AG20443 (cell line): ENCODE measurements at places on chromosomes 2 and 18.

GRCh38 chr2:96083064-96083939, 33.1 kb downstream of the ADRA2B start:
- peak; percentile 17 for DNase-seq

GRCh38 chr2:48332286-48332685, 197.7 kb upstream of the STON1 start:
- peak; percentile 41 for DNase-seq

- DNase-seq: no peak
Observed at GRCh38 chr18:63405986-63406385, 16.3 kb downstream of the VPS4B start.

DNA sequence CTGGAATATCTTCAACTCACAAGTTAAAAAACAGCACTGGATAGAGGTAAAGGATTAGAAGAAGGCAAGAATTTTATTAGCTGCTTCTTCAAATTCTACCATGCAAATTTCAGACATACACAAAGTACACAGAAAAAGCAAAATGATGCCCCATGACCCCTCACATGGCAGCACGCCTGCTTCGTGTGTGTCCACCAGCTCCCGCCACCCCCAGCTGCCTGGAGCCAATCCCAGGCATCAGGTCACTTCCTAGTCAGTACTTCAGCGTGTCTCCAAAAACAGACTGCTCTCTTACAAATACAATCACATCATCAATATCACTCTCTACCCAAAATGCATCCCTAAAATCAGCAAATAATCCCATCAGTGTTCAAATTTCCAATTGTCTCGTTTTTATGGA, 35.8 kb downstream of the IMPA2 start:
- DNase-seq: no peak

DNA sequence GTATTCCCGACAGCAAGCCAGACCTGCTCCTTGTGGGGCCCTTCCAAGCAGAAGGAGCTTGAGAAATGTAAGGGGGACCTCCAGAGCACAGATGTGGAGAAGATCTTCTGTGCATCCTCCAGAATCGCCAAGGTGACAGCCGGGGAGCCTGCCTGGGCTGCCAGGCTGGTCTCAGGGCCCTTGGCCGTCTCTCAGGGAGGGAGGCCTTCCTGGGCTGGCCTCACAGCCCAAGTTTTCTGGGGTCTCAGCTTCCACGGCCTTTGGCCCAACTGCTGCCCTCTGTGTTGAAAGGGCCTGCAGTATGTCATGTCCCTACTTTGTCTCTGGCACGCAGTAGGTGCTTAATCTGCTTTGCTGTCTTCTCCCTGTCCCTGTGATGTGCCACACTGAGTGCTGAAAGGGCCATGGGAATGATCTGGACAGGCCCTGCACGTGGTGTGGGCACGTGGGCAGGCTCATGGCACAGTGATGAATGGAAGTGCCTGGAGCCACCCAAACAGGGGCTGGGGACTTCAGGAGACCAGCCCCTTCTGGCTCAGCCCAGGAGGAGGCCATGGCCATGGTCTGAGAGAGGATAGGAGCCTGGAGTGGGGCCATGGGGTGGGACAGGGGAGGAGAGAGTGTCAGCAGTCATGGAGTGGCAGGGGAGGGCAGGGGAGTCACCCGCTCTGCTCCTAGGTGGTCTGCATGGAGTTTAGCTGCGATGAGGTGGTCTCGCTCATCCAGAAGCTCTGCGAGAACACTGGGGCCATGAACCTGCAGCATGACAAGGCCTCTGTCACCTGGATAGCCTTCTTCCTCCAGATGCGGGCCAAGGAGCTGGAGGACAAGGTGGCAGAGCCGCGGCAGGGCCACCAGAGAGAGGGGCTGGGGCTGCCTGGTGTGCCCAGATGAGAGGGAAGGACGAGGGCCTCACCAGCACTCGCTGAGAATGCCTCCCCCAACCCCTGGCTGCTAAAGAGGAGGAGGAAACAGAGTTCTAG, 35.4 kb downstream of the HJURP start:
- no peak for DNase-seq

GRCh38 chr2:65320042-65320725, 92.6 kb downstream of the ACTR2 start:
- DNase-seq: peak; percentile 89

DNA sequence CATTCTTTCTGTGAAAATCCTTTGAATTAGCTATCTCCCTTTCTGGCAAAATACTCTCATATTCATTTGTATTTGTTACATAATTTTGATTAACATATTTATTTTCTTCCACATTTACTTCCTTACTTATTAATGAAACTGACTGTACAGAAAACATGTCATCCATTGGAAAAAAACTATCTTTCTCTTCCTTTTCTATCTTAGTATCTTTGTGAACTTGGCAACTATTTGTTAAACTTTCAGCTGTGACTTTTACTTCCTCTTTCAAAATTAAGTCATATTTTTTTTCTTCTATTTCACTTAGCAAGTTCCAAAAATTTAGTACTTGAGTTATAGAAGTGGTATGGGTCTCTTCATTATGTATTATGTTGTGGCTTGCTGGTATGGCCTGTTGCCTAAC, 2.6 kb downstream of the RAD51AP2 start:
- no peak for DNase-seq

- no peak for DNase-seq
Observed at GRCh38 chr18:50071397-50071796, 123.5 kb downstream of the MYO5B start.

DNA sequence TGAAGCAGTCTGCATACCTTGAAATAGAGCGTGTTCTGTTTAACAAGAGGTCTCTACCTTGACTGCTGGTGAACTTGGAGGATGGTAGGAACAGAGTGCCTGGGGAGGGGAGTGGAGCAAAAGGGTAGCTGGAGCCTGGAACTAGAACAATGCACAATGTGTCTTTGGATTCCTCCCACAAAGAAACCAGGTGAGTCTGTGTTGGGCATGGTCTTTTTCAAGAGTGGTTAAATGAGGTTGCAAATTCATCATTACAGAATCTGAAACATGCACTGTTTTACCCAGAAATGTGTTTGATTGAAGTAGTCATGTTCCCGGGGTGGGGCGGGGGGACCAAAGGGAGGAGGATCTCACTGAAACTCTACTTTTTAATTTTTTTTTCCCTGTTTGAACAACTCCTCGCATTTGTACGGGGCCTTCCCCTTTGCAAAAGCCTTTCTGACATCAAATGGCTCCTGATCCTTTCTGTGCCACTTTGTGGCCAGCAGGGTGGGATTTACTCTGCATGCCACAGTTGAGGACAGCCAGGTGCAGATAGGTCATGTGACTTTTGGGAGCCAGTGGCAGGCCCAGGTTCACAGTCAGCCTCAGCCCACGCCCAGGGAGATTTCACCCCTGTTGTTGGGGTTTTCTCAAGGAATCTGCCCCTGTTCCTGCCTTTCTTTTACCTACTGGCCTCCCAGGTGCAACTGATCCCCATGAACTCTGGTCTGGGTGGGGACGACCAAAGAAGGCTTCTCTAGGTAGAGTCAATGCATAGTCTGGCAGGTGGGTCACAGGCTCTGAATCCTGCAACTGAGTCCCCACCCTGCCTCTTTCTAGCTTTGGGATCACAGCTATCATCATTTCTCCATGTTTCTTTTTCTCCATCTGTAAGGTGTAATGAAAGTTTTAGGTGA, 28.2 kb downstream of the MYCN start:
- DNase-seq: no peak

- no peak for DNase-seq
Observed at GRCh38 chr2:138105358-138105757, 141.1 kb downstream of the HNMT start.

DNA sequence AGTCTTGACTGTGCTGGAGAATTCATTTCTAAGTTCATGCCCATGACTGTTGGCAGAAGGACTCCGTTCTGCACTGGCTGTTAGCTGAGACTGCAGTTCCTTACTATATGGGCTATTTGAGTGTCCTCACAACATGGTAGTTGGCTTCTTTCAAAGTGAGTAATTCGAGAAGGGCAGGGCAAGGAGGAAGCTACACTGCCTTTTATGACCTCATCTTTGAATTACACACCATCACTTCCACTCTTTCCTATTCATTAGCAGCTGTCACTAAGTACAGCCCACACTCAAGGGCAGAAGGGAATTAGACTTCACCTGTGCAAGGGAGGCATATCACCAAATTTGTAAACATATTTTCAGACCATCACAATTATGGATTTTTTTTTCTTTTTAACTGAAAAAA, 55.9 kb upstream of the EPAS1 start:
- DNase-seq: no peak

- DNase-seq: no peak
Observed at GRCh38 chr2:178422097-178422496, 28.9 kb downstream of the PRKRA start.

DNA sequence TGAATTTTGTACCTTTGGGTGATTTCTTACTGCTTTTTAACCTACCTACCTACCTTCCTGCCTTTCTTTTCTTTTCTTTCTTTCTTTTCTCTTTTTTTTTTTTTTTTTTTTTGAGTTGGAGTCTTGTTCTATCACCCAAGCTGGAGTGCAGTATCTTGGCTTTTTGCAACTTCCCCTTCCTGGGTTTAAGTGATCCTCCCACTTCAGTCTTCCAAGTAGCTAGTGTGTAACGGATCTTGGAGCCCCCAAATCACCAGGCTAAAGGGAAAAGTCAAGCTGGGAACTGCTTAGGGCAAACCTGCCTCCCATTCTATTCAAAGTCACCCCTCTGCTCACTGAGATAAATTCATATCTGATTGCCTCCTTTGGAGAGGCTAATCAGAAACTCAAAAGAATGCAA, 61.3 kb downstream of the DDX18 start:
- no peak for DNase-seq

GRCh38 chr2:138476940-138477339, 24.6 kb upstream of the SPOPL start:
- DNase-seq: no peak

DNA sequence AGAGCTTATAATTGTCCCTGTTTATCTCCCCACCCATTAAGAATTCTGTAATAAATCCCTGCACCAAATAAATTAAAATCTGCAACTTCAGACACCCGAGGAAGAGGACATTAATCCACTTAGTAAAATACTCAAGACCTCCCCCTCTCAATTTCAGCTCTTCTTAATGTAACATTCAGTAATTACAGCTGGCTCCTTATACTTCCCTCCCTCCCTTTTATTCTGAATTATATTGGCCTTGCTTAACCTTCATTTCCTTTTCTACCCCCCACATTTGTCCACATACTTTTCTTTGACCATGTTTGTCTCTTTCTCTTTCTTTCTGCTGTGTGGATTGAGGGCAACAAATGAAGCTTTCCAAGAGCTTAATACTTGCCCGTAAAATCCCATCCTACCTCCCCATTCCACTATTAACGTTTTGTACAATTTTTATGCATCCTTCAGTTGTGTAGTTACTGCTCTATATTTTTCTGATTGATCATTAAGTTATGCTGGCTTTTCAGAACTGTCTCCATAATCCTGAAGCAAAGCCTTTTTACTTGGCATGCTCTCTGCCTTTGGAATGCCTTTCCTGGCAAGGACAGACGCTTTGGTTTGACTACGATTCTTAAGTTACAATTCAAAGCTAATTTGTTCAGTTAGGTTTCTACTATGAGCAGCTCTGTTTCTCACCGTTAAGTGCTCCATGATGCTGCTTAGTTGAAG, 580.1 kb downstream of the ZEB2 start:
- peak; percentile 42 for DNase-seq

GRCh38 chr2:69073928-69074570, 61.1 kb downstream of the ANTXR1 start:
- DNase-seq: no peak

GRCh38 chr2:193965263-193965662, 1691.8 kb upstream of the SLC39A10 start:
- DNase-seq: no peak

GRCh38 chr2:54435325-54436226, 20.6 kb upstream of the SPTBN1 start:
- DNase-seq: no peak

DNA sequence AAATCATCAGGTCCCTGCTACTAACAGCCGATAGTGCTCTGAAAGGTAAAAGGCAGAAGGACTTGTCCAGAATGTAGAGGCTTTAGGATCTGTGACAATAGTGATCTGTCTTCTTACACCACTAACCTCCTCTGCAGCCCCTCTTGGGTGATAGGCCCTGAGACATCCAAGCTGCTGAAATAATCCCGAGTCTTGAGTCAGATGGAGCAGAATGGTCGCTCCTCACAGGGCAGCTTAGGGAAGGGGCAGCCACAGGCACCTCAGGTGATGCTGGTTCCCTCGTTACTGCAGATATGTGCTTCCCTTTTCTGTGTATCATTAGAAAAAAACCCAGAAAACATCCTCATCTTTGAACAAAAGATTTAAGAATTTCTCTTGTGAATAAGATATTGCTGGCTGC, 157.1 kb upstream of the DLX2 start:
- DNase-seq: no peak

DNA sequence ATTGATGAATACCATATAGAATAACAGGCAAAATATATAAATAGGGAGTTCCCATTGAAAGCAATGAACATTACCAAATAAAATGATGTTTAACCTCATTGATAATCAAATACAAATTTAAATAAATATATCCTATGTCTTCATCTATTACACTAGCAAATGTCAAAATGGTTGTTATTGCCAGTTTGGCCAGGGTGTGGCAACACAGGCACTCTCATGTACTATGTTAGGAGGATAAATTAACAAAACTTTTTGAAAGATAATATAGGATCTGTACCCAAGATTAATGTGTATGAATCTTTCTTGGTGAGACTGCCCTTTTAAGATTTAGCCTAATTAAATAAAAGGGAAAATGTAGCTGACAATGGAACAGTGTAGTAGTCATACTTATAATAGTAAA, 659.3 kb downstream of the ERBB4 start:
- no peak for DNase-seq

- DNase-seq: no peak
Observed at GRCh38 chr18:40670668-40671375, 1284.2 kb upstream of the PIK3C3 start.

GRCh38 chr18:49561289-49562193, at the start of gene LIPG:
Gene LIPG, plus strand, starts transcription at chr18:49562057. Its CDS starts 252 bp downstream, at chr18:49562309.
- DNase-seq: peak; percentile 60

DNA sequence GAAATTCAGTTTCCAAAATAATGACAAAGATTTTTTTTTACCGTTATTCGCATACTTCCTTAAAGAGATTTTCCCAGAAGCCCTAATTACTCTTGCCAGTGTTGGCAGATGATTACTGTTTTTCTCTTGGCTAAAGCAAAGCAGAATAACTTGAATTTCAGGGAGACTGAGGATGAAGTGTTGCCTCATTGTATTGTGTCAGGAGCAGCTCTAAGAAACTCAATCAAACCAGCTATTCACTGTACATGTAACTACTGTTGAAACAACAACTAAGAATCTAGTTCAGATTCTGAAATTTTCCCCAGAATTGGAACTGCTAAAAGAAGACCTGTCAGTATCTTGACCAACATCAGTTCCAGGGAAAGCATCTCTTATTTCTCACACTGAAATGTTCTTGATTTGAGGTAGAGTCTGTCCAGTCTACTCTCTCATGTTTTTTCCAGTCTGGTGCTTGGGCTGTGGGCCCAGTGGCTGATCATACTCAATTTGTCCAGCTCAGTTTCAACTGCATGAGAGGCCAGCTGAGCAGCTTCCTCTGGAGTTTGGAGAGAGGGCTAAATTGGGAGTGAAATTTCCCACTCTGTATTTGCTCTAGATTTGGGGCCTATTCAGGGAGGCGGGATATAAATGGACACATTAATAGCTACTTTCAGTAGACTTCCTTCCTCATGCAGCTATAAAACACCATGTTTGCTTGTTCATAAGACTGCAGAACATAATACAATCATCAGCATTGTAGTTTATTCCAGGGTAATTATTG, 78.5 kb downstream of the PPP1R1C start:
- no peak for DNase-seq
